ENCODE measurements at places on chromosomes 6 and 20.

DNA sequence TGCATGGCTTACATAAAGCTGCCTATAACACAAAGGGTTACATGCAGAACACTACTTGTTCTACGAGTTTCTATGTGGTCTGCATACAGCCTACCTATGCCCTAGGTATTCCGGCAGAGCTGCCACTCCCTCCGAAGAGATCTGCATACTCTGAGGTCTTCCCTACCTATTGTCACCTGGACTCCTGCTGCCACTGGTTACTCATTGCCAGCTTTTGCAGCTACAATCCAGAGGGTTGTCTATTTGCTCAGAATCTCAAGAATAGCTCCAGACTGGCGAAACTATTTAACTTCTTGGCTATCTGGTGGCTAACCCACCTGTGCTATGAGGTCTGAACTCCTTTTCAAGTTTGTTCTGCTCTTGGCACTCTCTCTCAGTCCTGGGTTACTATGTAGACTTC lies 323.3 kb downstream of the BMP2 start:
- DNase-seq: no peak

GRCh38 chr6:84920021-84920420 lies 155.6 kb upstream of the TBX18 start:
- no peak for DNase-seq

DNA sequence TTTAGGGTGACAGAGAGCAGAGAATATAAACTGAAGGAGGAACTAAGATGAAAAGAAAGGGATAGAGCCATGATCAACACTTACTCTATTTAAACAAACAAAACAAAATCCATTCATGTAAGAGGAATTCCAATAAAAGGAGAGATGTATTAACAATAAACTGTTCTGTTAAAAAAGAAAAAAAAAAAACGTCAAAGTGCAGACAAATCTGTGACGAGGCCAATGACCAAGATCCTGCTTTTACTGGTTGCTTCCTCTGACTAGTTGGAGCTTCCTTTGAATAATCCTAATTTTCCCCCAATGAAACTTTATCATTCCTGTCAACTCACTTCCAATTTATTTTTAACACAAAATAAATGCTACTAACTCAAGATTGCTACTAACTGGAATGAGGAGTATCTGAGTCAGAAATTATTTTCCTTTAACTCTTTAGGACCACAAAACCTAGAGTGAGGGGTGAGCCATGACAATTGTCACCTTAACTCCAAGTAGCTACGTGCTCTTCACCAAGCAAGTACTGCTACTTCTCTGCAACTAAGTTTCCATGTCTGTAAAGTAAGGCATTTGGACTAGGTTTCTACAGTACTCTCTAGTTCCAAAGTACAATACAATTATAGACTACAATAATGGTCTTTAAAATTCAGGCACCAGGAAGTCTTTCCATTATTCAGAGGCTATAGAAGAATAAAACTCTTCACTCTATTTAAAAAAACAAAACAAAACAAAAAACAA lies 152.0 kb downstream of the PTPRK start:
- DNase-seq: no peak

GRCh38 chr20:57878786-57879424 lies 169.1 kb upstream of the PMEPA1 start:
- no peak for DNase-seq

All from Panc1 (cell line).